ENCODE measurements at places on chromosomes 6 and 20. TPM values are rescaled to one million over a fixed set of nuclear protein-coding genes. Genes with fewer than 3 reads are reported as not detected.
A peak's percentile ranks its signal among the peaks of the same experiment; 100 is the strongest.

Gene CD24
- 95.1 TPM for total RNA-seq

Gene GNMT
- total RNA-seq, result 0.68 TPM

Gene FAXC
- total RNA-seq, result 7.4 TPM

DNA sequence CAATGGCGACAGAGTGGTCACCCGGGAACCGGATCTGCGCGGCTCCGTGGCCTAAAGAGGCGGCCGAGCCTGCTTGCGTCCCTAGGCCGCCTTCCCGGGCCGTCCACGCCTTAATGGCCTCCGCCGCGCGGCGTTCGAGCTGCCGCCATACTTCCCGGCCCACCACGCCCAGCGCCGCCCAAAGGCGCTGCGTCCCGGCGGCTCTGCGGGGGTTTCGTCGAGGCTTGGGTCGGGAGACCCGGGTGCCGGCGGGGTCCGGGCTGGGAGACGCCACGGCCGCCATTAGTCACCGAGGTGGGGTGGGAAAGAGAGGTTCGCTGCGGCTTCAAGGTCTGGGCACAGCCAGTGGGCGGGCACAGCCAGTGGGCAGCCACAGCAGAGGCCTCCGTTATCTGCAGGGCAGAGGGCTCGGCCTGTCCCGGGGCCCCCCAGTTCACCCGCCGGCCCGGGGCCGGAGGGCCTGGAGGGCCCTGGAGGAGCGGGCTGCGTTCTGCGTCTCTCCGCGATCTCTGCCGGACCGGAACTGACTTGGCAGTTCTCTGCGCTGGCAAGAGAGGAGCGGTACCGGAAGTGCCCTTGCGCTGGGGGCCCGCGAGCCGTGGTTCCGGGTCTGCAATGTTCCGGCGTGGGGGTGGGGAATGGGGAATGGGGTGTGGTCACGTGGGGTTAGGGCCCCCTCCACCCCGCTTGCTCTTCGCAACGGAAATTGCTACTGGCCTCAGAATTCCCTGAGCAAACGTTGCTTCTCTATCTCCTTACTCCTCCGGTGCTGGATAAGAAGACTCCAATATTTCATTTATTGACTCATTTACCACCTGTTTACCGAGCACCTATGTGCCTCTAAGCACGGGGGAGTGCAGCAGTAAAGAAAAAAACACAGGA is 82.3 kb downstream of the CNBD2 start:
- DNase-seq, result peak; percentile 75

DNA sequence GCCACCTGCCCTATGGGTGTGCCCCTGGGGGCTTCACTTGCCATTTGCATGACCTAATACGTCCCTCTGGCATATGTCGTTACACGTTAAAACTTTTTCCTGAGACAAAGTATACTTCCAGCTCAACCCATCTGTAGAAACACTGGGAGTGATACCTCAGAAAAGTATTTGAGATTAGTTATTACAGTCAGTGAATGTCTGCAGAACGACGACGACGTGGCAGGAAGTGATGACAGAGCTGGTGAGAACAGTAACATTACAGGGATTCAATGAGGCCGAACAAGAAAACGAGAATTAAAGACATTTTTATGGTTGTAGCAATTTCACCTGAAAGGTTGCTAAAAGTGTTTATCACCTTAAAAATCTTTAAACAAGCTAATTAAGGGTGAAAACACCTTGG is 40.2 kb downstream of the SASH1 start:
- DNase-seq, result no peak

- DNase-seq, result peak; percentile 36
These were observed 12.6 kb downstream of the LRP11 start for GRCh38 chr6:149851461-149852110.
